PC-9 (cell line): ENCODE measurements at places on chromosomes 5 and 9. TPM values are rescaled to one million over a fixed set of nuclear protein-coding genes. Genes with fewer than 3 reads are reported as not detected.
A peak's percentile ranks its signal among the peaks of the same experiment; 100 is the strongest.

The PRDM9 gene
- not detected in 2 replicates for total RNA-seq

The CDC20B gene
- total RNA-seq, result not detected in 2 replicates

The PPP3R2 gene
- not detected in 2 replicates for total RNA-seq

The SLC6A18 gene
- total RNA-seq, result not detected in 2 replicates

The THBS4 gene
- total RNA-seq, result 6.6 and 8.1 TPM in 2 replicates

DNA sequence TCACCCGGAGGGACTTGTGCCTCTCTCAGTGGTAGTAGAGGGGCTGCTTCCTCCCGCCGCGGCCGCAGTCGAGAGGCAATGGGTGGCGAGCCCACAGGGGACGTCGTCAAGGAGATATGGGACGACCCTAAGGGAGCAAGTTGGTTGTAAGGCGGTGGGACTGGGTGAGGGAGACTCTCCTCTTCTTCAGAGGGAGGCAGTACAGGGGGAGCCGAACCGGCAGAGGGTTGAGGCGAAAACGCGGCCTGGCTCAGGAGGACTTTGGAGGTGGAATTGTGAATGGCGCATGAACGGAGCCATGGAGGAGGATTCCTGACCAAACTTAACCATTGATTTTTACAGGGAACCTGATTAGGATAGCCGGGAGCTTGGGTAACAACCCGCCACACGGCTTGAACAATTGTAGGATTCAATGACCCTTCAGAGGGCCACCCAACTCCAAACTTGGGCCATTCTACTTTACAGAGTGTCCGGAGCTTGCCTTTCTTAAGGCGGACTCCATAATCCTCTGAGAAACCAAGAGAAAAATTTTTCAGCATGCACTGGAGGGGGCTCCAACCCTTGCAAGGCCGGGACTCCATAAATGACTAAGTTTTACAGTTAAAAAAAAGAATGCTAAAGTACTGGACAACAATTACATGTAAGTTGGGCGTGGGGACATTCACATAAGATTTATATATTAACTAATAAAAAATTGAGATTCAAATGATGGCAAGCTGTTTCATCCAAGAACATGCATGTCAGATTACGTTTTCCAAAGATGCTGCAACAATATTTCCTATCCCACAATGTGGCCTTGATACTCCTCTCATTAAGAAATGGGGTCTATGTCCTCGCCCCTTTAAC, 19.4 kb upstream of the RHOBTB3 start:
- H3K4me3 ChIP-seq, result no peak overlapping the region; the same call in 1 of the 2 replicates
- peak overlapping the region; percentile 74 for H3K27ac ChIP-seq
- no peaks in the 10 kb centered on the region for H3K36me3 ChIP-seq
- H3K4me1 ChIP-seq, result peaks cover 47% of the 10 kb centered on the region
- DNase-seq, result no peak

- 0 out of 2 replicates have a peak, but pooled peaks cover 5% of the 10 kb centered on the region for H3K36me3 ChIP-seq
- no peak for DNase-seq
- H3K27me3 ChIP-seq, result no peaks in the 10 kb centered on the region
- H3K27ac ChIP-seq, result no peak overlapping the region
Observed at GRCh38 chr5:95799191-95799835, 23.2 kb downstream of the GLRX start.

GRCh38 chr5:177366528-177367322, 9.0 kb downstream of the RGS14 start:
- H3K27ac ChIP-seq, result no peak overlapping the region
- H3K27me3 ChIP-seq, result no peaks in the 10 kb centered on the region
- peaks cover 15% of the 10 kb centered on the region for H3K4me1 ChIP-seq
- peak; percentile 49 for DNase-seq
- H3K4me3 ChIP-seq, result no peak overlapping the region

DNA sequence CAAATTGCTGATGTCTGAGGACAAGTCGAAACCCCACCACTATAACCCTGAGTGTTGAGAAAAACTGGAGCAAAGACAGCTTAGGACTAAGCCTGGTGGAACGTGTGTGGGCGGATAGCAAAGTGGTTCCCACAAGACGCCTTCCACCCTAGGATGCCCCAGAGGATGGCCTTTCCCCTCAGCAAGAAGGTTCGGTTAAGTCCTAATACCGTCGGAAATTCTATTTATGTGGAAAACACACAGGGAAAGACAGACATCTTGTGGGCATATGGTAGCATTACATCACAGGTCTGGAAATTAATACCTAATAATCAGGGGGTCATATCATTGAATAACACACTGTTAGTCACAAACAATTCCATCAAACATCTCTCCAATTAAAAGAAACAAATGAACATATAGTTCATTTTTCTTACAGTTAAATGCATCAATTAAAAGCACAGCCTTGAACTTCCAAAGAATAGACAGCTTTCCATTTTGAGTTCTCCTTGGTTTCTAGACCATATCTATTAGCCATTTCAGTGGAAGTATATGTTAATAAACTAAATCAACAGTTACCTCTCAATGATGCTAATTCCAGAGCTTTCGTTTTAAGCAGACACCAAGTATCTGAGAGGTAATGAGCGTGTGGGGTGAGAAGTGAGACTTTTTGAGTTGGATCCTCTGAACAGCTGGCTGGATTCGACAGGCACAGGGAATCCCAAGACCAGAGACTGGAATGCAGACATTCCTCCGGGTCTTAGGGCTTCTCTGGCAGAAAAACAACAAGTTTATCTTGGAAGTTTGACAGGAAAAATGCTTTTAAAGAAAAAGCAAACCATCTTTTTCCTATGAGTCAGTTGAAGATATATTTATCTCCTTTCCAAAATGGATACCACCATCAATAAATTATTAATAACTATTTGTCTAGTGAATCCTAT, 2.9 kb upstream of the ICE1 start:
- peaks cover 29% of the 10 kb centered on the region for H3K4me1 ChIP-seq
- no peaks in the 10 kb centered on the region for H3K27me3 ChIP-seq
- peak; percentile 67 for DNase-seq
- no peaks in the 10 kb centered on the region for H3K36me3 ChIP-seq

DNA sequence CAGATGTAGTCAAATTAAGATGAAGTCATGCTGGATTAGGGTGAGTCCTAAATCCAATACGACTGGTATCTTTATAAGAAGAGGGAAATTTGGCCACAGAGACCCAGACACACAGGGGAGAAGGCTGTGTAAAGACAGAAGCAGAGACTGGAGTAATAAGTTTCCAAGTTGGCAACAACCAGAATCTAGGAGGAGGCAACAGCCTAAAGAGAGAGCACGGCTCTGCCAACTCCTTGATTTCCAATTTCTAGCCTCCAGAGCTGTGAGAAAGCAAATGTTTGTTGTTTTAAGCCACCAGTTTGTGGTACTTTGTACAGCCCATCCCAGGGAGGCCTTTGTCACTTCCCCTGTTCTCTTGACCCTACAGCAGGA, 74.4 kb downstream of the ATG10 start:
- no peak overlapping the region for H3K4me3 ChIP-seq
- no peaks in the 10 kb centered on the region for H3K4me1 ChIP-seq

DNA sequence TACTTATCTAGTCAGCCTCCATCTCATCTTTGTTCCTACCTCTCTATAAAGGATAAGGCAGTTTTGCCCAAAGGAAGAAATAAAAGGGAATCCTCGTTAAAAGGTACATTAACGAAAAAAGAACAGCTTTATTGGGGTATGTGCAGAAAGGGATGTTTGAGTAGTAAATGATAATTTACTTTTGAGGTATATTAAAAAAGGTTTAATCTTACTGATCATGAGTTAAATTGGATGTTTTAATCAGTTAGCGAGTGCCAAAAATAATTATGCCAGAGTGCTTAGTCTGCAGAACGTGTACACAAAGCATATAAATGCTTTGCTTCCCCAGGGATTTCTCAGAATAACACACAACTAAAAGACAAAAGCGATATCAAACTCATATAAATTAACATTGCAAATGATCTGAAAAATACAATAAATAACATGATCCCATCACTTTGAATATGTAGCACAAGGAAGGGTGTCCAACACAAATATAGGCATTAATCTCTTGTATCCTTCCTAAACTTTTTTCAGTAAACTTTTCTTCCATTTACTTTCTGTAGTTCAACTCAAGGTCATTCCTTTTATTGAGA, 865.0 kb downstream of the NR2F1-AS1 start:
- H3K4me3 ChIP-seq, result no peak overlapping the region
- no peaks in the 10 kb centered on the region for H3K27me3 ChIP-seq
- H3K4me1 ChIP-seq, result no peaks in the 10 kb centered on the region

DNA sequence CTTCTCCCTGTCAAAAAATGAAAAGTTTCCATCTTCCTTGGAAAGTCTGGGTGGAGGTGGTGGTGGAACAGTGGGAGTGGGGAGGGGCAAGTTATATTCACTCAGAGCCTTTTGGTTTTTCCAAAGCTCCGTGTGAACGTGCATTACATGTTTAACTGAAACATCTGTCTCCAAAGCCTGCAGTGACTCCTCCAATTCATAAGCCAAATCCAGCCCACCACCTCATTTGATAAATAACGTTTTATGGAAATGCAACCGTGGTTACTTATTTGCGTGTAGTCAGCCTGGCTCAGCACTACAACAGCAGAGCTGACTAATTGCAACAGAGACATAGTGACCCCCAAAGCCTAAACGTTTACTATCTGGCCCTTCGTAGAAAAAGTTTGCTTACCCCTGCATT, 13.9 kb downstream of the TNFSF8 start:
- no peak for DNase-seq
- H3K36me3 ChIP-seq, result no peaks in the 10 kb centered on the region
- no peak overlapping the region for H3K4me3 ChIP-seq
- H3K27ac ChIP-seq, result no peak overlapping the region

- DNase-seq, result no peak
- no peaks in the 10 kb centered on the region for H3K4me1 ChIP-seq
- H3K36me3 ChIP-seq, result no peaks in the 10 kb centered on the region
Observed at GRCh38 chr5:105807290-105807689, 1863.4 kb downstream of the EFNA5 start.
